ENCODE measurements at places on chromosomes 3 and 15.

DNA sequence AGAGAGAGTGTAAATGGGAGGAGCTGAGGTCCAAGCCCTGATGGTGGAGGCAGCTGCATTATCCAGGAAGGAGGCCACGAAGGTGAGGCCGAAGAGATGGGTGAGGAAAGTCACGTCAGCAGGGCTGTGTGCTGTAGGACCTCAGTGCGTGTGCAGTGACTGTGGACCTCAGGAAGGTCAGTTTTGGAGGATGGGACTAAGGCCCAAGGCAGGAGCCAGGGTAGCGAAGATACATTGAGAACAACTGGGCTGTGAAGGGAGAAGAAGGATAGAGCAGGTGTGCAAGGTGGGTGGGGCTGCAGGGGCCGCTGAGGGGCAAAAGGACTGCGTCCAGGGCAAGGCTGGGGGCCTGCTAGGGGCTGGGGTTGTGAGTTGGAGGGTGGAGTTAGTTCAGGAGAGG lies 4.9 kb downstream of the KLHL40 start:
- DNase-seq: no peak

DNA sequence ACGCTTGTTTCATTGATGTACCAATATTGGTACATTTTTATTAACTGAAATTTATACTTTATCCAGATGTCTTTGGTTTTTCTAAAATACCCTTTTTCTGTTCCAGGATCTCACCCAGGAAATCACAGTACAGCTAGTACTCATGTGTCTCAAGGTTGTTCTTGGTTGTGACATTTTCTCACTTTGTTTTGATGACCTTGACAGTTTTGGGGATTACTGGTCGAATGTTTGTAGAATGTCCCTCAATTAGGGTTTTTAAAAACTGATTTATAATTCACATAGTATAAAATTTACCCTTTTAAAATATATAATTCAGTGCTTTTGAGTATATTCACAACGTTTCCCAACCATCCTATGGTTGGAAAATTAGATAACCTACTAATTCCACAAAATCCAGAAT lies 6.3 kb upstream of the SNRPN start:
- no peak for DNase-seq

DNA sequence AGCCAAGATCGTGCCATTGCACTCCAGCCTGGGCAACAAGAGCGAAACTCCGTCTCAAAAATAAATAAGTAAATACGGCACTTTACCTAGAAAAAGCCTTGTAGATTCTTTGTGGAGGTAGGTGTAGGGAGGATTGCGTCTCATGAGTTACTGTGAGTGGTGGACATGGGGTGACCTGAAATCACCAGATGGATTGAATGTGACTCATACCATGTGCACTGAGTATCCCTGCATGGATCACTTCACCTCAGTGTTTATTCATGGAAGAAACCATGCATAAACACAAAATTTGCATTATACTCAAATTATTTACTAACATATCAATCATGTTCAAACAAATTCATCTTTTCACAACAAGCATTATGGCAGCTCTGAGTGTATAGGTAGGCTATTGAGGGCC lies 55.9 kb downstream of the MRPS25 start:
- no peak for DNase-seq

DNA sequence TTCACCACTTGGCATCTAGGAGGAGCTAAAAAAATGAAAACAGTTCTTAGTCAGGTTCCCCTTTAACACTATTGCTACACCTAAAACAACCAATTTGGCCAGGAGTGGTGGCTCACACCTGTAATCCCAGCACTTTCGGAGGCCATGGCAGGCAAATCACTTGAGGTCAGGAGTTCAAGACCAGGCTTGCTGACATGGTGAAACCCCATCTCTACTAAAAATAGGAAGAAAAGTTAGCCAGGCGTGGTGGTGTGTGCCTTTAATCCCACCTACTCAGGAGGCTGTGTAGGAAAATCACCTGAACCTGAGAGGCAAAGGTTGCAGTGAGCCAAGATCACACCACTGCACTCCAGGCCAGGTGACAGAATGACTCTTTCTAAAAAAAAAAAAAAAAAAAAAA lies 124.1 kb downstream of the DGKG start:
- no peak for DNase-seq

- no peak for DNase-seq
Measured at GRCh38 chr3:154486949-154487348, 57.0 kb upstream of the GPR149 start.

DNA sequence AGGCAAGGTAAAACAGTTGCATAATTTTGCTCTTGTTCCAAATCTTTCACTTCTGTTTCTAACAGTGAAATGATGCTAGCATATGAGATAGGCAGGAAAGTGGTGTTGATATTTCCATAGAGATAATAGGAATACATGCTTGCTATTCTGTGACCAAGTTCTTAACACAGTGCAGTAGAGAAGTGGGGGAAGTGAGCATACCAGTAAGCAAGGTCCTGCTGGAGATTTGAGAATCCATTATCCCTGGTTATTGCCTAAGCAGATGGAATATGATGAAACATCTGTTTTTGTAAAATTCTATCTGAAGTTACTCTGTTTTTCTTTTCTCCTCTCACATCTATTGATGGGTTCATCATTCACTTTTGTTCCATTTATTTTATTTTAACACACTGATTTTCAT lies 28.7 kb downstream of the USP8 start:
- no peak for DNase-seq

GRCh38 chr15:57235873-57236272 lies 140.4 kb upstream of the CGNL1 start:
- no peak for DNase-seq

- no peak for DNase-seq
Measured at GRCh38 chr3:123723522-123724168, 138.8 kb upstream of the HACD2 start.

- peak; percentile 39 for DNase-seq
Measured at GRCh38 chr15:22263738-22264137, 183.4 kb downstream of the OR4M2 start.

GRCh38 chr15:36428102-36428845 lies 151.2 kb upstream of the CDIN1 start:
- DNase-seq: no peak

DNA sequence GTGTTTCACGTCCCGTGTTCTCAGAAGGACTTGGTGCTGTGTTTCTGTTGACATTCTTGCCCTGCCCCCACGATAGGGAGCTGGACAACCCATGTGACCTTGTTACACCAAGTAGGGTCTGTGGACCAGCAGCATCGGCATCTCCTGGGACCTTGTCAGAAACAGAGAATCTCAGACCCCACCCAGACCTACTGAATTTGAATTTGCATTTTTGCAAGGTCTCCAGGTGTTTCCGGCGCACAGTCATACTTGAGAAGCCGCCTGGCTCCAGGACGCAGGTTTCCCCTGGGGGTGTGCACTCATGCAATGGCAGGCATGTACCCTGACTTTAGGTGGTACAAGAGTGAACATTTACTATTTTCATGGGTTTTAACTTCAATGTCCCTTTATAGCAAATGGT lies 117.9 kb downstream of the TLE3 start:
- no peak for DNase-seq

DNA sequence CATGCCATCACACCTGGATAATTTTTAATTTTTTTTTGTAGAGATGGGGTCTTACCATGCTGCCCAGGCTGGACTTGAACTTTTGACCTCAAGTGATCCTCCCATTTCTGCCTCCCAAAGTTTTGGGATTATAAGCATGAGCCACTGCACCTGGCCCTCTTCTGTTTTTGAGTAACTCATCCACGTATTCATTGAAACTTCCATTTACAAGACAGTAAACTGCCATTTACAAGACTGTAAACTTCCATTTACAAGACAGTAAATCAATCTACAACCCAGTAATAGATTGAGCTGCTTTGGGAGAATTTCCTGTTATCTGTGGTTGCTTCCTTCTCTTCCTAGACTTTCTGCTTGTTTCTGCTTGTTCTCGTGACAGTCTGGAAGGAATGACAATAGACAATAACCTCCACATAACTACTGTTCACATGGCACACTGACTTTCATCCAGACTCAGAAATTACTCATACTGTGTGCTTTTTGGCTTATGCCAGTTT lies 114.7 kb upstream of the CCNL1 start:
- no peak for DNase-seq

DNA sequence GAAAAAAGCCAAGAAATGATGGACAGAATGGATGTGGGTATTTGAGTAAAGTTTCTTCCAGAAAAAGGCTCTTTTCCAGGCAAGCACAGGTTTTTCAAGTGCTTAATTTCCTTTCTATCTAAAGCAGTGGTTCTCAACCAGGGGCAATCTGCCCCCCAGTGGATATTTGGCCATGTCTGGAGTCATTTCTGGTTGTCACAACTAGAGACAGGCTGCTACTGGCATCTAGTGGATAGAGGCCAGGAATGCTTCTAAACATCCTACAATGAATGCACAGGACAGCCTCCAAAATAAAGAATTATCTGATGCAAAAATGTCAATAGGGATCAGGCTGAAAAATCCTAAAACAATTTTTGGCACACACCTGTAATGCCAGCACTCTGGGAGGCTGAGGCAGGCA lies 23.9 kb downstream of the SEC22C start:
- DNase-seq: no peak

- peak; percentile 43 for DNase-seq
Measured at GRCh38 chr3:183252973-183253527, at the start of gene B3GNT5. Gene B3GNT5 (plus strand): TSS chr3:183253253. CDS start chr3:183269799, 16,546 bp downstream.

- DNase-seq: no peak
Measured at GRCh38 chr15:82047453-82048400, 1.9 kb upstream of the MEX3B start.

GRCh38 chr3:65033576-65033975 lies 345.8 kb upstream of the ADAMTS9 start:
- DNase-seq: no peak

GRCh38 chr3:44234648-44235268 lies 6.9 kb upstream of the TOPAZ1 start:
- DNase-seq: no peak

- DNase-seq: no peak
Measured at GRCh38 chr3:171561596-171562323, 101.6 kb upstream of the TNIK start.

GRCh38 chr3:4680227-4680691 lies 187.1 kb downstream of the ITPR1 start:
- no peak for DNase-seq

- no peak for DNase-seq
Measured at GRCh38 chr3:172289583-172289982, 158.7 kb downstream of the GHSR start.

GRCh38 chr3:128556907-128557306 lies 63.9 kb upstream of the GATA2 start:
- no peak for DNase-seq

DNA sequence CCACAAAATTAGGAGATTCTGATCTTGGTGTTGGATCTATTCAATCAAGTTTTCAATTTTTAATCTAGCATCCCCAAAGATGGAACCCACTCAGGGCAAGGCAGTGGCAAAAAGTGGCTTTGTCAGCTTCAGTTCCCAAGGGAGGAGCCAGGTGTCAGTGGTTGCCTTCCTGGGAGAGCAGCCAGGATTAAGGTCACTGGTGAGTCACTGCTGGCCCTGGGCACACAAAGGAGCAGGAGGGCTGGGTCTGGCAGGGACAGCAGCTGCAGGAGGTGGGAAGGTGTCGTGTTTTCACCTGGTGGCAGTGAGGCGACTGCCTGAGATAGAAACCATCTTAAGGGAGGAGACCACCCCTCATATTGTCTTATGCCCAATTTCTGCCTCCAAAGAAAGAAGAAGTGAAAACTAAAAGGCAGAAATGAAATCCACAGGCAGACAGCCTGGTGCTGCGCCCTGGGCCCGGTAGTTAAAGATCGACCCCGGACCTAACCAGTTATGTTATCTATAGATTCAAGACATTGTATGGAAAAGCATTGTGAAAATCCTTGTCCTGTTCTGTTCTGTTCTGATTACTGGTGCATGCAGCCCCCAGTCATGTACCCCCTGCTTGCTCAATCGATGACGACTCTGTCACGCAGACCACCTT lies 5.9 kb upstream of the KLHL25 start:
- no peak for DNase-seq

- no peak for DNase-seq
Measured at GRCh38 chr15:83012076-83012426, 612 bp upstream of the C15orf40 start.

GRCh38 chr3:128338536-128339330 lies 128.0 kb downstream of the DNAJB8 start:
- no peak for DNase-seq

DNA sequence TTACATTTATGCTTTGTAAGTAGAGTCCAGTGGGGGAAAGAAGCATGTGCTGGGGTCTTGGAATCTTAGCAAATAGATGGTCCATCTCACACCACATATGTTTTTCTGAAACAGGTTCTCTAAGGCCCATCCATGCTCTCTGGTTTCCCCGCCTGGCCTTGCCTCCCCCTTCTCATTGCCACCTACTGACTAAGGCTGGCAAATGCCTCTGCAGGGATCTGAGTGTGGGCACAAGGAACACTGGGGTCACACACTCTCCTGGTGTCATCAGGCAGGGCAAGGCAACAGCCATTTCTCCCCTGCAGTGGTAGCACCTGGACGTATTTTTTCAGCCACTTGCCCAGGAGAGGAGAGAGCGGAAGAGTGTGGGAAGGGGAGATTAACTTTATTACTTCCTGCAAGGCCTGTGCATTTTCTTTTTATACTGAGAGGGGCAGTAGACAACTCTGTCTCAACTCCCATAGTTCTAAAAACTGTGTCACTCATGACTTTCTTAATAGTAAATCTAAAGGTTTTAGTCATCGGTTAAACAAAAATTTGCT lies 804.2 kb upstream of the NECTIN3 start:
- DNase-seq: no peak

DNA sequence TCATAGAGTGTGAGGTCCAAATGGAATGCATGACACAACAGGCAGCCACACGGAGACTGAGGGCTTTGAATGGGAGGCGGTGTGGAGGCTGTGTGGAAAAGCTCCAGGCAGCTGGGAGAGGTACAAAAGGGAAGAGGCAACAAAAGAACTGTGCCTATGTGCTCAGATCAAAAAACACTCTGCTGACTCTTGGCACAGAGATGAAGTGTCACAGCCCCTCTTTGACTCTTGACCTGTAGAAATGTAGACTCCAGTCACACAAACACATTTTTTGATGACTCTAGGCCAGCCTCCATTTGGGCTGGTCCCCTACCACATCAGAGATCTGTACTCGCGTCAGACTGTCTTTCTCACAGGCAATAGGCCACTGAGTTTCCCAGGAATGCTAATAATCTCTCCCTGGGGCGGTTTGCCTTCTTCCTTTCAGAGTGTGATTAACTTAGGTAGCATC lies 456.0 kb downstream of the TUSC7 start:
- DNase-seq: no peak

DNA sequence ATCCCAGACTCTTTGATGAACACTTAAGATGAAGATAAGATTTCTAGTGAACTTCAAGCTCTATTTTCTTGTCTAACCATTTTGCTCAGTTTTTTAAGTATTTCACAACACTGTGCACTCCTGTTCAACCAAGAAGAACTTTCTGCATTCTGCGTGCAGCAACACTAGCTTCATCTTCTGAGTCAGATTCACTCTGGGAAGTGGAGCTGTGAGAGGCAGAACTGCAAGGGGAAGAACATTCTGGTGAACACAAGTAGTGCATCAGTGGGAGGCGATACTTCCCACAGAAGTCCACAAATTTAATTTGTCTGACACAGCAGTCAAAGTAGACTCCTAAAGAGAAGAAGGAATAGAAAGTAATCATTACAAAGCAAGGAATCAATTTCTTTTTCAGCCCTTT lies 18.1 kb downstream of the LRRC58 start:
- DNase-seq: no peak
